Thoracic aorta endothelial cell (primary cell): ENCODE measurements at places on chromosomes 7 and 10. TPM values are rescaled to one million over a fixed set of nuclear protein-coding genes. Genes with fewer than 3 reads are reported as not detected.

Gene BTBD16
- not detected in 2 replicates for total RNA-seq

Gene MMP21
- total RNA-seq = 0.13 TPM in 1 of 2 replicates, not detected in the other

Gene CNTNAP2
- 0.29 TPM in 1 of 2 replicates, not detected in the other for total RNA-seq

Gene MALRD1
- not detected in 2 replicates for total RNA-seq

Gene KIAA1217
- total RNA-seq = 4.5 and 5.0 TPM in 2 replicates
